ENCODE measurements at places on chromosomes 13 and 19. TPM values are rescaled to one million over a fixed set of nuclear protein-coding genes. Genes with fewer than 3 reads are reported as not detected.

SPACA4 gene
- not detected for total RNA-seq

GRCh38 chr13:82614086-82614485 lies 1268.2 kb downstream of the SLITRK1 start:
- DNase-seq, result no peak

DNA sequence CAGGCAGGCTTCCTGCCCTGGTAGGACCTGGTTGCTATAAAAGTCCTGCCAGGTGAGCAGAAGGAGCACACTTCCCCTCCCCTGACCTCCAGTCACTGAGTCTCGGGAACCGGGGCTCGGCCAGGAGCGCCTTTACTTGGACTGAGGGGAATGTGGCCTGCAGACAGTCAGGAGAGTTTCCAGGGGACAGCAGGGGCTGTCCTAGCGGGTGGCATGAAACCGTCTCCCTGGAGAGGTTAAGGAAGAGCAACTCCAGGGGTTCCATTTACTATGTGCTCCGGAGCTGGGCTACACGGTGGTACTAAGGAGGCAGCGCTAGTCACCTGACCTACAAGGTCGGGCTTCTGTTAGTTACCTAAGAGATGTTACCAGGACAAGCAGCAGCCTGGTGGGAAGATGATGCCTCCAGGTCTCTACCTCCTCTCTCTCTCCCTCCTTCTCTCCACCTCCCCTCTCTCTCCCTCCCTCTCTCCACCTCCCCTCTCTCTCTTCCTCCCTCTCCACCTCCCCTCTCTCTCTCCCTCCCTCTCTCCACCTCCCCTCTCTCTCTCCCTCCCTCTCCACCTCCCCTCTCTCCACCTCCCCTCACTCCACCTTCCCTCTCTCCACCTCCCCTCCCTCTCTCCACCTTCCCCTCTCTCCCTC lies 4.1 kb upstream of the CNOT3 start:
- DNase-seq, result no peak

DNA sequence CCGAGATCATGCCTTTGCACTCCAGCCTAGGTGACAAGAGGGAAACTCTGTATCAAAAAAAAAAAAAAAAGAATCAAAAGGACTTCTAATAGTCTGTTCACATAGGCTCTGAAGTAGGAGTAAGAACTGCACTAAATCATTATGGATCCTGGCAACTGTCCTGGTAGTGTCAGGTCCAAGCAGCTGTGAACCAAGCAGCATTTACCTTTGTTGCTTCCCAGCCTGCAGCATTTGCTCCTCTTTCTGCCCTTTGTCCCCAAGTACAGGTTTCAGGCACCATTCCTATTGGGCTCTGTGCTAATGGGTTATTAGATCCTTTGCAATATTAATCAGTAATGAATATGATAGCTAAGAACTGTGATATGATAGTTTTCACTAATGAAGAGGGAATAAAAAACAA lies 77.4 kb upstream of the NBEA start:
- DNase-seq, result peak; percentile 43

All from renal cortical epithelial cell (primary cell).